Epithelial cell of esophagus (primary cell): ENCODE measurements at places on chromosomes 6 and 20.

GRCh38 chr20:48164034-48164433 is 378.8 kb upstream of the SULF2 start:
- no peak for DNase-seq

- peak; percentile 58 for DNase-seq
Measured at GRCh38 chr6:77403424-77403823, 59.9 kb downstream of the HTR1B start.

DNA sequence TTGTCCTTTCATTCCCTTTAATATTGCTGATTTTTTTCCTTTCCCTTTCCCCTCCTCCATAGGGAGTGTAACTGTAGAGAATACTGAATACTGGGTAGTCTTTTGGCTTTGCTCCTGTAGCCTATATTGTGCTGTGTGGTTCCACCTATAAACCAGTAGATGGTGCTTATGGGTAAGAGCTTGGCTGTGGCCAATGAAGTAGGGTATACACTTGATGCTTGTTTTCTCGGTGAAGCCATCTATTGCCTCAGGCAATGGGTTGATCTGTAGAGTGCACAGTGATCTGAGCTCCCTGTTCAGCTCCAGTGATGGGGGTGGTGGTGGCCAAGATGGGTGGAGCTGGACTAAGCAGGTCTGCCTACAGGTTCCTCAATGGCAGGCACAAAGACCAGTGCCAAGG is 203.3 kb upstream of the IMPG1 start:
- no peak for DNase-seq

DNA sequence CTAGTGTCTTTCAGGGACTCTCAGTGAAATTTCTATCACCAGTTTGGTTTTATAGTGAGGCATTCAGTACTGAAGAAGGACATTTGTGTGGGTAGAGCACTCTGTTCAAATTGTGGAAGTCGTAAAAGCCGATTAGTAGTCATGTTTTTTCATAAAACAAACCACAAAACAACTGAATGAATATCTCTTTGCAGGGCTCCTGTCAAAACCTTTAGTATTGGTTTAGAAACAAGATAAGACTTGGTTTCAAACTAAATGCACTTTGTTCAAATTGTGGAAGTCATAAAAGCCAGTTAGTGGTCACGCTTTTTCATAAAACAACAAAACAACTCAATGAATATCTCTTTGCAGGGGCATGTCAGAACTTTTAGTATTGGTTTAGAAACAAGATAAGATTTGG is 23.8 kb downstream of the ADGRF4 start:
- DNase-seq: no peak

- DNase-seq: no peak
Measured at GRCh38 chr20:38642498-38642897, 40.9 kb downstream of the ARHGAP40 start.

GRCh38 chr6:35443341-35444030 is 8.7 kb upstream of the FANCE start:
- no peak for DNase-seq

DNA sequence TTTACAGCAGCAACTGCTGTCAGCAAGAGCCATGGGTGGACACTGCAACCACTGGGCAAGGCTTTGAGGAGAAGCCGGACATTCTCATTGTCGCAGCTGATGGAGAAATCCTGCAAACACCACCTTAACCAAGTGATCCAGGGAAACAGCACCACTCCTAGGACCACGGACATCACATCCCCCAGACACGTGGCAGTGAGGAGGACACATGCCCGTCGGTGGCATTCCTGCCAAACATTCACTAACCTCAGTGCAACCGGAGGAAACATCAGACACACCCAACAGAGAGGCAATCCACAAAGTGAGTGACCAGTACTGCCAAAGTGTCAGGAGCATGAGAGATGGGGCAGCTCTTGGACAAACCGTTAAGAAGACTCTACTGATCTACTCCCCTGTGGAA is 16.6 kb upstream of the IRF4 start:
- no peak for DNase-seq

GRCh38 chr6:106094261-106094963 is 8.3 kb downstream of the PRDM1 start:
- no peak for DNase-seq

GRCh38 chr6:169745405-169745804 is 6.0 kb downstream of the DYNLT2 start:
- DNase-seq: no peak

GRCh38 chr20:58361481-58362205 is 27.4 kb upstream of the VAPB start:
- DNase-seq: no peak

GRCh38 chr6:12595161-12595811 is 121.3 kb upstream of the PHACTR1 start:
- peak; percentile 55 for DNase-seq

- no peak for DNase-seq
Measured at GRCh38 chr6:132101535-132101934, 150.4 kb upstream of the CCN2 start.

DNA sequence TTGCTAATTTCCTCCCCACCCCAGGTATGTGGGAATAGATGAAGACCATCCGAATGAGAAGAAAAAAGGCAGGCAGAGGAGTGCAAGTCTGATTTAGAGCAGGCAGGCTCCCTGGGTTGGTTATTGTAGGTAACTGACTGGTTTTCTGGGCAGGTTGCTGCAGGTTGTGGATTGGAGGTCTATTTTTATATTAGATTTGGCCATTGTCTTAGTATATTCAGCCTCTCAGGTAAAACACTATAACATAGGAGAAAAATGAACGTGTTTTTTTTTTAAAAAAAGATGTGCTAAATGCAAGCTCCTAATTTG is 492 bp upstream of the TBC1D7 start:
- DNase-seq: no peak

- peak; percentile 60 for DNase-seq
Measured at GRCh38 chr20:44959082-44959637, 1.0 kb downstream of the TOMM34 start.

GRCh38 chr6:142892254-142893021 is 52.5 kb downstream of the HIVEP2 start:
- DNase-seq: no peak

GRCh38 chr6:87922947-87923330 is 124.7 kb upstream of the SPACA1 start:
- no peak for DNase-seq

- DNase-seq: no peak
Measured at GRCh38 chr20:58783511-58784011, 67.1 kb downstream of the GNAS-AS1 start.

DNA sequence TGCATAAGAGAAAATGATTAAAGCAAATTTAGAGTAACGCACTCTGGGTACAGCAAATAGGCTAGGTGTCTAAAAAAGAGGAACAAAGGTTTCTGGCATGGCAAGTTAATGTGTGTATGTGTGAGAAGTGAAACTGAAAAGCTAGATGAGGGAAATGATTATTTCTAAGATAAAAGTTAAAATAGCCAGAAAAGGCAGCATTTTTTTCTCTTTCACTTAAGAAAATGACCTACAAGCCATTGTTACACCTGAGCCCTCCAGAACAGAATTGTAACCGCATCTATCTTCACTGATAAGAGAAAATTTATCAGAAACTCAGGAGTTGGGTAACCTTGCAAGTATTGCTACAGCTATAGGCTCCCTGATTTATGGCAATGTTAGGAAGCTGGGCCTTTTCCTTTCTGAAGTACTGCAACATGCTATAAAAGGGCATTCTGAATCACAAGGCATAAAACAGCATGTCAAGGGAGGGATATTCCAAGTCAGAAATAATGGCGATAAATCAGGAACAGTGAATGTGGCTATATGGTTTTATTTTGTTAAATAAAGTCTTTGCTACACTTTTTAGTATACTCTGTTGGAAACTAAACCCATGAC is 395.3 kb downstream of the TBC1D32 start:
- no peak for DNase-seq

GRCh38 chr20:41152108-41152757 is 14.9 kb downstream of the PLCG1 start:
- DNase-seq: no peak

DNA sequence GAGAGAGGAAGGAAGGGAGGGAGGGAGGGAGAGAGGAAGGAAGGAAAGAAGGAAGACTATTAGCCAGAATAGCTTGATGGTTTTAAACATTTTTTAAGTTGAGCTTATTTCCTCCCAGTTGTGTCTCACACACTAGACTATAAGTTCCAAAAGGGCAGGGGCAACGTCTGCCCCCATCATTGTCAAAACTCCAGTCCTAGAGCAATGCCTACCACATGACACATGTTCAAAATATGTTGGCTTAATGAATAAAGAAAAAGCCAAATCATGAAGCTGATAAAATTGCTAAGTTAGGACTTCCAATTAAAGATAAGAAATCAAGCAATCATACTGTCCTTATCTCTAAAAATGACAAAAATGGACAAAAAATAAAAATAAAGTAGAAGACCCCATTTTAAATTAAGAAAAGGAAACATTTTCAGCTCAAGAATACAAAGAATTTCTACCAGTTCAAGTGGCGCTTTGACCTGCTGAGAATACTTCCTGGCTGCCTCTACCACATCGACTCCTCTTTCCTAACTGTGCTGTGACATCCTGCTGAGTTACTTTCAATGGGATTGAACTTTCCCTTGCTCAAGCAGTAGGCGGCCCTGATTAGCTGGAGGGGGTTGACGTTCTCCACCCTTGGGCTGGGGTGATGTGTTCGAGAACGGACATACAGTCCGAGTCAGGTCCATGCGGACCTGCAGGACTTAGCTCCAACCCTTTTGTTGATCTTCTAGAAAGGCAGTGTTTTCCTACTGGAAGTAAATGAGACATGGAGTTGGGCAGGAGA is 283.9 kb upstream of the FOXQ1 start:
- no peak for DNase-seq
